Stimulated activated CD8-positive, alpha-beta memory T cell treated with anti-CD3 and anti-CD28 coated beads, Interleukin-15, amount 100 ng/mL, for 24 hours (primary cell): ENCODE measurements at places on chromosomes 6 and 20.

- DNase-seq = no peak
Measured at GRCh38 chr6:37851997-37852524, 32.5 kb downstream of the ZFAND3 start.

DNA sequence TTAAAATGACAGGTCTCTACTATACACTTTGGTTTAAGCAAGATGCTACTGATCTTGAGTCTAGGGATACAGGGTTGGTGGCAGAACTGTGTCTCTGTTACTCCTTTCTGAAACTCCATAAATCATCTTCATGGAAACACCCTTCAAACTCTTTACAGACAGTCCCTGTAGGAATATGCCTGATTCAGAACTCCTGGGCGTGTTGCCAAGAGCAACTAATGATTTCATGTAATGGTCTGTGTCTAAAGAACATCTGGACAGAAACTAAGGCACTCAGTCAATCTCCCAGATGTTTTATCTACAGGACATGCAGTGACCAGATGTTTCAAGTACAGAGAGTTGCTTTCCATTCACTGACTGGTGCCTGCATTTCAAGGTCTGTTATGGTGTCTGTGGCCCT lies 464.4 kb upstream of the CHD6 start:
- no peak for DNase-seq

- no peak for DNase-seq
Measured at GRCh38 chr6:152316024-152316423, 321.1 kb downstream of the SYNE1 start.

GRCh38 chr6:45420909-45421708 lies 43.4 kb upstream of the SUPT3H start:
- no peak for DNase-seq

GRCh38 chr6:43575105-43575771 lies 600 bp downstream of the XPO5 start:
- DNase-seq = peak; percentile 17

DNA sequence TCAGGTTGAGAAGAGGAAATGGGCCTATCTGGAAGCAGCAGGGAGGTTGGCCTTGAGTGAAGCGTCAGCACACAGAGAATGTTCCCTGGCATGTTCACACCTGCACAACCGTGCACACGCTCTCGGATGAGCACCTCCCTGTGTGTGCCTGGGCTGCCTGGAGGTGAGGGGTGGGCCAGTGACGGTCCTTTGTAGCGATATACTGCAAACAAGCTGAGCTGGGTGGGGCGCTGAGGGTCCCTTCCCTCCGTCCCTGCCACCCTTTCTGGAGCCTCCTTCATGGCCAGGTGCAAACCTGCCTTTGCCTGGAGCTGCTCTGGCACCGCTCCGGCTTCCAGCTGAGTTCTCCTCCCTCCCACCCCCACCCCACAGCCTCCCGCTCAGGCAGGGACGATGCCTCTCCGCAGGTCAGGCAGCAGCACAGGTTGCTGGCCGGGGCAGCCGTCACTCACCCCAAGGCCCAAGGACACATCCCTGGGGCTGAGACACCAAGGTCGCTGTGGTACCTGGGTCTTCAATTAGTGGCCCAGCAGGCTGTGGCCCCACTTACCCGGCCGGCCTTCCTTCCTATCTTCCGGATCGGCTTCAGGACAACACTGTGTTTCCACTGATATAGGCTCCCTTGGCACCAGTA lies 111.6 kb downstream of the ERMARD start:
- no peak for DNase-seq

DNA sequence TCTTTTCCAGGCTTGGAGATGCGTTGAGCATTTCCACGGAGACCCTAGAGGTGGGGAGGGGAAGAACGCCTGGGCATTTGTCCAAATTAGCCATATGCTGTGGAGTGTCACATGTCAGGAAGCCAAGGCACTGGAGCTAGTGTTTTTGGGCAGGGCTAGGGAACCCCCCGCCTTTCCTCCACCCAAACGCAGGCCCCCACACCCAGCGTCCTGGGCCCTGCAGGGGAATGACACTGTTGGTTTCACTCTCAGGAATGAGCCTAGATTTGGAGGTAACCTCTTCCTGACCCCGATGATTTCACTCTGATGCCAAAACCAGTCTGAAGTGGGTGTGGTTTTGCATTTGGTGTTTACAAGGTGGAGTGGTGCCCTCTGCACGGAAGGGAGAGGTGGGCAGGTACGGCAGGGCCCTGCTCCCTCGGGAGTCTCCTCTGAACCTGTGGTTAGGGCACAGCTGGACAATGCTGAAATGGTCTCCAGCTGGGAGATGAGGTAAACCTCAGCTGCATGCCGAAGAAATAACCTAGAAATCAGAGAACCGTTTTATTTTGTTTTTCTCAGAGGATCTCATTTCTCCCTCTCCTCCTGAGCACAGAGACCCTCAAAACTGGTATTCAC lies 29.5 kb downstream of the MTHFD1L start:
- DNase-seq = no peak

GRCh38 chr6:75472885-75473284 lies 20.7 kb downstream of the FILIP1 start:
- DNase-seq = no peak

DNA sequence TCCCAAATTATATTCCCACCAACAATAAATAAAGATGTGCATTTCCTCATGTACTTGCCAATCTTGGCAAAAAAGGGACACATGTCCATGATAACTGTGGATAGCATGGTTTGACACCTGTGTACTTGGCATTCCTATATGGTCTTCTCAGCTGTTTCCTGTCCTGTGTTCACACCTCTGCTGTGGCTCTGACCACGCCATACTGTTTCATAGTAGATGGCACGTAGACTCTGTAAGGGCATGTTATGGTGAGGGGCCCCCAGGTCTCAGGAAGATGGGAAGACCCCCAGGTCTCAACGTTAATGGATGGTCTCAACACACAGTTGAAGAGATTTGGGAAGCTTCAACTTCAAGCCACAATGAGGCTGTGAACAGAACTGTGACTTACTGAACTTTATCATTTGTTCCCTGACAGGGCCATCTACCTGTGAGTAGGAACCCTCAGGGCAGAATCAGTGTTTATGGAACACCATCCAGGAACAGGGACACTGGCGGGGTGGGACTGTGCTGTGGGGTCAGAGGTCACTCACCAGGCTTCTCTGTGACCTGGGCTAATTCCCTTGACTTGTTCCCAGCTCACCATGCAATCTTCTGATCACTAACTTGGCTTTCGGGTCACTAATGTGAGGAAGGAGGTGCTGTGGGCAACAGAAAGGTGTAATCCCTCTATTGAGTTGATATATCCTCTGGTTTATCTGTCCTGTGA lies 11.8 kb downstream of the ZBTB24 start:
- no peak for DNase-seq

- no peak for DNase-seq
Measured at GRCh38 chr20:50219600-50219999, 29.0 kb downstream of the CEBPB start.

DNA sequence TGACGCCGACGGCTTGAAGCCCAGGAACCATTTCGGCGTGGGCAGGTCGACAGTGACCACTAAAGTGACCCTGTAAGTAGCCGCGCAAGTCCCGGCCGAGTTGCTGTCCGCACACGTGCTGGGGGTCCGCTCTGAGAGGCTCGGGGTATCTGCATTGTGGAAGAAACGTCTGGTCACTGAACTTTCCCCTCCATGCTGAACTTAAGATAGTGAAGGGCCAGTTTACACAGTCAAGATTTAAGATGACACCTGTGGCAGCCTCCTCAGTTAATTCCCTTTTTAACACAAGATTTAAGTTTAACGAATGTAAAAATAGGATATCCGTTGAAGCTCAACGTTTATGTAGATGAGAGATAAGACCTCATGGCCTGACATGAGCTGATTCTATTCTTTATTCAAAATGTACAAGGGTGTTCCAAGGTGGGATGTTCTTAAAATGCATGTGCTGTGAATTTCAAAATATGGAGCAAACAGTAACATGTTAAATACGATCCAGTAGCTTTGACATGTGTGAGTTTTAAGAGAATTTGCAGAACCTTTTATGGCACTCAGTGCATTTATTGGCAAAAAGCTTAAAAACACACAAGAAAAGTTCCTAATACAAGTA lies 116.2 kb downstream of the RTN4IP1 start:
- DNase-seq = no peak

DNA sequence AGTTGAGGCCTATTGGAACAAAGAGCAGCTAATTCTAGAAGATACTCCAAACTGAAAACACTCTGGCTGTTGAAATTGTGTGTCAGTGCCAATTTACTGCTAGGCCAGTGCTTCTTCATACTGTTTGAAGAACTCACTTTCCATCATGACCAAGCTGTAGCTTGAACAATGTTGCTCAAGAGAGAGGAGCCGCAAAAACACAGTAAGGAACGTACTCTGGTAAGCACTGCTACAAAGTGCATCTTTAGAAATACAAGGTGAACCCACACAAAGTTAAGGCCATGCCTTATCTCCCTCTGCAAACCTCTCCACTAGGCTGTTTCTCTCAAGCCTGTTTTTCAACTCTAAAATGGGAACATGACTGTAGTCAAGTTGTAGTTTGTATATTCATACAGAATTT lies 74.5 kb upstream of the TULP1 start:
- DNase-seq = no peak

DNA sequence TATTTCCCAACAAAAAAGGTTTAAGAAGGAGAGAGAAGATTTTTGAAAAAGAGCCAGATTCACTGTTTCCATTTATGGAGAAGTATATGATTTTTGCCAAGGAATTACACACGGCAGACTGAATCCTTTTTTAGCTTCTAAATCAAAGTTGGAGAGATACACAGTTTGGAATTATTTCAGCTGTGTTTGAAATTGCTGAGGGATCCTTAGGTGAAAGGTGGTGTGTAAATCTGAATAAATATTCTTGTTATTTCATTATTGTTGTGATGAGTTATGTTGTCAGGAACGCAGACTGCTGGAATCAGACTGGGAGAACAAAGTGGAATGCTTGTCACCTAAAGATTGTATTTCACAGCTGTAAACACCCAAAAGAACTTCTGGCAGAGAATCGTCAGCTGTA lies 168.5 kb upstream of the AKIRIN2 start:
- DNase-seq = no peak

DNA sequence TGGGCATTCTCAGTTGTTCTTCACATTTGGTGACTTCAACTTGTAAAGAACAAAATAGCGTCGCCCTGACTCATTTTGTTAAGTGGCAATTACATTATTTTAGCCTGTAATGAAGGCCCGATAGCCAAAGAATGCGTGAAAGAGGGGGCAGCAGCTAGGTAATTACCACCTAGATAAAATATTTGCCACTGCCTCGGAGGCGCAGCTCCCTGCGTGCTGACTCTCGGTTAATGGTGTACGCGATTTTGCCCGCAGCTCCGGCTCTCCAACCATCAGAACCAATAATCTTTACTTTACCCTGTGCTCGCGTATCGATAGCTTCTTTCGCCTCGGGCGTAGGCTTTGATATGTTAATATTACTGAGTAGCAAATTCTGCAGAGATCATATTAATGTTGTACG lies 8.7 kb downstream of the TFAP2D start:
- no peak for DNase-seq

DNA sequence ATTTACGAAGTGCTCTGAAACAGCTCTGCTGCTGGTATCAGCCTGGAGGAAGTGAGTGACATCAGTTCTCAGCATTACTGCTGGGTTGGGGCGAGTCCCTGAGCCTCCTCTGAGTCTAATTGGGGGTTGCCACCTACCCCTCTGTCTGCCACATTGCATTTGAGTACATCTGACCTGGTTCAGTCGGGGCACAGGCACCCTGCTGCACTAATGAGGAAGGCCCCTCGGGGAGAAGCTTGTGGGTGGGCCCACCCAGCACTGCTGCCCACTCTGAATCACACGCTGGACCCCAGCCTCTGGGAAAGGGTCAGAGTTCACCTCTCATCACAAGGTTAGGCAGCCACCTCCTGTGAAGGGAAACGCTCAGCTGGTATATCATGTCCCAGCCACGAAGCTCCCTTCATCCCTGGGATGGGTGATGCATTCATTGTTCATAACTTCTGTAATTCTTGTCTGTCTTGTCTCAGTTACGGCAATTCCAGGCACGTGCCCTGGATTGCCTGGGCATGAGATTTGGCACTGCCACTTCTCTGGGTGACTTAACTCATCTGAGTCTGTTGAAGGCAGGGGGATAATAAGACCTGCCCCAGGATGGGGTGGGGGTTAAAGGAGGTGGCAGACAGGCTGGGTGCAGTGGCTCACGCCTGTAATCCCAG lies 13.3 kb downstream of the DNMT3B start:
- no peak for DNase-seq

- DNase-seq = peak; percentile 61
Measured at GRCh38 chr20:36199345-36200257, 36.7 kb upstream of the AAR2 start.

DNA sequence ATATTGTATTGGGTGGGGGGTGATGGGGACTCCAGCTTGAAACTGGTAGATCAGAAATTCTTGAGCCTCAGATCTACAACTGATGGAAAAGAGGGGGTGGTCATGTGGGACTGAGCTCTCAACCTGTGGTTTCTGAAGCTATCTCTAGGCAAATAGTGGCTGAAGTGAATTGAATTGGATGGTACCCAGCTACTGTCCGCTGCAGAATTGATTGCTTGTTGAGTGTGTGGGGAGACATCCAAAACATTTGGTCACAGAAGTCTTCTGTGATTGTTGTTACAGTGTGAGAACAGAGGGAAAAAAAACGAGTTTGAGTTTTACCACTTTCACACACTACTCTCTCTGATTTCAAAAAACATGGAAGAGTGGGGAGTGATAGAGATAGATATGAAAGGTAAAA lies 14.8 kb downstream of the CDS2 start:
- DNase-seq = no peak

DNA sequence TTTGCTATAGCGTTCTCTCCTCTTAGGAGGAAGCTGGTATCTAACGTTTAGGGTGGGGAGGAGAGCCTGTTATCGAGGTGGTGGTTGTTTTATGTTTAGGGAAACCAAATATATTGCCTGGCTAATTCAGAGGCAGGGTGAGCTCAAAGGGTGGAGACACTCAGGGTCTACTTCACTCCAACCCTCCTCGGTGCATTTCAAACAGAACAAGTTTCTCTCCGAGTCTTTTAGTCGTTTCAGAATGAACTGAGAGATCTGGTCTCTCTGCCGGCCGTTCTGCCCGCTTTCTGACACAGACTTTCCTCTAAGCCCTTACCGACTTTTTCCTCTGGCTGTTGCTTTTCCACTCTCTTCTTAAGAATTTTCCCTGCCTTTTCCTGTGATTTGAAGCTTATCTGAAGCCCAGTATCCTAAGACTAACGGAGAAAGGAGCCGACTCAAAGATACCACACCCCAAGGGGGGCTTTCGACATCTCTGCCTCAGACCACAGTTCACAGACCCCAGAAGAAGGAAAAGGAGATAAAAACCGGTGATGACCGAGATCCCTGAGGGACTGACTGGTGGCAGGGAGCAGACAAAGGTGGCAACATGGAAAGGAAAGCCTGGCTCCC lies 865 bp downstream of the STK38 start:
- DNase-seq = no peak

- no peak for DNase-seq
Measured at GRCh38 chr6:77124604-77125003, 338.7 kb downstream of the HTR1B start.

GRCh38 chr6:161954077-161954476 lies 680.2 kb upstream of the AGPAT4 start:
- DNase-seq = no peak

DNA sequence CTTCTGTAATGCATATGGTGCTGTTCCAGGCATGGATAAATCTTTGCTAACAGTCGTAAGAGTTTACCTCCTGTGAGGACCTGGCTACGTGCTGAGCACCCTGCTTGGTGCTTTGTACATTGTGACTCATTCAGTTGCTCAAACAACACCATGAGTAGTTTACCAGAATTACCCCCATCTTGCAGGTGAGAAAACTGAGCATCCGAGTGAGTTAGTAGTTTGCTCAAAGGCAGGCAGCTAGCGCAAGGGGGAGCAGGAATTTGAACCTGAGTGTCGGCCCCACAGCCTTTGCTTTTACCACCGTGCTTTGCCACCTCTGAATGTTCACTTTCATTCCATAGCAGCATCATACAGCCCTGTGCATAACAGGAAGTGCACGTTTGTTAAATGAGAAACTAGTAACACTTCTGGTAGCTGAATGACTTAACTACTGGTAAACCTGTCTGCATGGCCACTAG lies 121.9 kb downstream of the MTHFD1L start:
- DNase-seq = no peak
